EH (cell line): ENCODE measurements at places on chromosomes 3 and 15.

GRCh38 chr15:51191766-51192165 is 97.1 kb upstream of the TNFAIP8L3 start:
- DNase-seq = no peak

DNA sequence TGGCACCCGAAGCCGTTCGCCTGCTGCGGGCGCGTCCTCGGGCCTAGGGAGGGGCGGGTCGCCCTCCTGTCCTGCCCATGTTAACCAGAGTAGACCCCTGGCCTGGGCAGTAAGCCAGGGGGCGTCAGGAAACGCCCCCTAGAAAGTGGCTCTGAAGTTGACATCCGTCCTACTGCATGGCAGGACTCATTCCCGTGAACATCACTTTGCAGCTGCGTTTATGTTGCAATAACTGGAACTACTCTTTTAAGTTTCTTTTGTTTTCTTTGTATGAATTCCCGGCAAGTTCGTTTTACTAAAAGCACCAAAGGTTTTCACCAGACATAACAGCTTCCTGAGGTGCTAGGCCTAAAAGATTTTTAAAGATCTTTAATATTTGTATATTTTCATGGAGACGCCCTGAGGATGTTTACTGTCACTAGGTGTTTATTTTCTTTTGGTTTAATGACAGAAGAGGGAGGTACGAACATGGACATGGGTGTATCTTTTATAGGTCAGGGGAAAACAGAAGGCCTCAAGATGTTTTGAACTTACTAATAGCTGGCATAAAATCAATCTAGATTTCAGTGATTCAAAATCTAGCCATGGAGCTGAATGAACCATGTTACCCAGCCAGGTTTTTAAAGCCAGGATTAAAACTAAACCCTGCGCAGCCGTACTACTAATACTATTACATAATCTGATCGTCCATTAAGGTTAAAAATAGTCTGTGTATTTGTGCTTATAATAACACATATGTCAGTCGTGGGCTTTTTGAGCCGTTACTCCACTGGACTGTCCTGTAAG is 1.0 kb downstream of the C15orf61 start:
- DNase-seq = peak; percentile 57

- DNase-seq = no peak
These were observed 61.8 kb upstream of the CHRNB4 start for GRCh38 chr15:78702609-78703333.

DNA sequence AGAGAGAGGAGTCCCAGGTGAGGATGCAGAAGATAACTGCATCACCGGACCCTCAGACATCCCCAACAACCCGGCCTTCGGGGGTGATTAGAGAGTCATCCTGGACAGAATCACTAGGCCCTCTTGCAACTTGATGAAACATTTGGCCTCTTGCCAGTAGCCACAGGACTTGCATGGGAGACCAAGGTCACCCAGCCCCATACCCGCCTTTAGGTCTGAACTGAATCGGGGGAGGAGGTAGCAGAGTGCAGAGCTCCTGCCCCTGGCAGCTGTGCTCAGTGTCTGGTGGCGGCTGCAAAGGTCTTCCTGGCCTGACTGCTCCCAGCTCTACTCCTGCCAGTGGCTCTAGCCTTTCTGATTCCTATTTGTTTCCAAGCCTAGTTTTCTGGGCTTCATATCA is 12.4 kb downstream of the PIF1 start:
- DNase-seq = peak; percentile 42

DNA sequence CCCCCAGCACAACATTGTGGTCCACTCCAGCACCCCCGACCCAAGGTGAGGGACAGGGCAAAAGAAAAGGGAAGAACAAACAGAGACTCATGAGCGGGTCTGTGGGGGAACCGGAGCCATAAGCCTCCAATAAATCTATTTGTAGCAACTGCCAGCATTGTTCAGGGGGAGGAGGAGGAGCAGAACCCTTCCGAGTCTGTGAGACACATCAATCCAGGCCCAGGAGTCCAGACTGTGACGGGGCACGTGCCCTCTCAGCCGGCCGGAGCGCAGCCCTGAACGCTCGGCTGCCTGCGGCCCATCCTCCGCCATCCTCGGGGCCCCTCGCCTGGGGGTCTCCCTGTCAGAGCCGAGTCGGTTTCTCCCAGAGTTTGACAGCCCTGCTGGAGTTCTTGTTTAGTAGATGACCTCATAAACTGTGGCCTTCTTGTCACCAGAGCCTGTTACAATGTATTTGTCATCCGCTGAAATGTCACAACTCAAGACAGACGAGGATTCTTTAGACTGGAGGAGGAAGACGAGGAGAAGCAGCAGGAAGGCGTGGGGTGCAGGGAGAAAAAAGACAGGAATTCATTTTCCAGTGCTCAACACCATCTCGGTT is 47.9 kb downstream of the TLE3 start:
- DNase-seq = no peak
